ENCODE measurements at places on chromosomes 3 and 15. TPM values are rescaled to one million over a fixed set of nuclear protein-coding genes. Genes with fewer than 3 reads are reported as not detected.

Gene KBTBD13
- not detected for polyA plus RNA-seq

Gene TRIP4
- polyA plus RNA-seq, result 33.1 TPM

- DNase-seq, result no peak
Measured at GRCh38 chr3:184174284-184174645, 390 bp upstream of the AP2M1 start.

- no peak for DNase-seq
Measured at GRCh38 chr3:111238885-111239284, 167.3 kb downstream of the NECTIN3 start.

GRCh38 chr3:97689962-97690361, 74.6 kb upstream of the ARL6 start:
- no peak for DNase-seq
